ENCODE measurements at places on chromosomes 2 and 18.

DNA sequence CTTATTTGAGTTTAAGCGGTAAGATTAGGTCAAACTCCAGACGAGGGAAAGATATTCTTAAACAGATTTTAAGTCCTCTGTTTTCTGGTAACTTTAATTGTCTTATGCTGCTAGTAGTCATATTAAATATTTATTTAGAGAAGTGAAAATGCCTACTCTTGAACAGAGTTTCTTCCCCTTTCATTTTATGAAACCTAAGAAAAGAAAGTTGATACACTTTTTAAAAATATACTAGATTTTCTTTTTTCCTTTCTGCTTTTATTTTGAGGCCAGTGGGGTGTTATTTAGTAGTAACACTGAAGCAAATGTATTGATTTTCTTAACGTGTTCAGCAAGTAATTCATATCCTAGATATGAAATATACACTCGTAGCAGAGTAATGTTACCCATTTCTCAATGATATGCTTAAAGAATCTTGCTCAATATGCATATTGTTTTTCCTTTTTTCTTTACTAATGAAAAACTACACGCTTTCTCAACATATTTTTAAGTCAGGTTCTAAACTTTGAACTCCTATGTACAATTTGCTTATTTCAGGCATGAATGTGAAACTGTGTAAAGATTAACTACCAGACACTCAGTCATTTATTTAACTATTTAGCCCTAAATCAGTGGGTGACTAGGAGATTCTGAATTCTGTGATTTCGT, 691 bp downstream of the KYNU start:
- no peak for DNase-seq

GRCh38 chr2:11534746-11535484, 1.1 kb downstream of the GREB1 start:
- no peak for DNase-seq

GRCh38 chr2:168032091-168032490, 215.3 kb downstream of the STK39 start:
- no peak for DNase-seq

GRCh38 chr2:63755216-63755615, 86.5 kb upstream of the UGP2 start:
- DNase-seq: no peak

DNA sequence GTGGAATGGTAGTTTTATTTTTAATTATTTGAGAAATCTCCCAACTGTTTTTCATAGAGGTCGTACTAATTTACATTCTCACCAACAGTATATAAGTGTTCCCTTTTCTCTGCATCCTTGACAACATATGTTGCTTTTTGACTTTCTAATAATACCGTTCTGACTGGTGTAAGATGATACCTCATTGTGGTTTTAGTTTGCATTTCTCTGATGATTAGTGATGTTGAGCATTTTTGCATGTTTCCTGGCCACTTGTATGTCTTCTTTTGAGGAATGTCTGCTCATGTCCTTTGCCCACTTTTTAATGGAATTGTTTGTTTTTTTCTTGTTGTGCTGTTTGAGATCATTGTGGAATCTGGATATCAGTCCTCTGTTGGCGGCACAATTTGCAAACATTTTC, 242.5 kb downstream of the ZNF521 start:
- no peak for DNase-seq

GRCh38 chr2:100034431-100034830, 108.0 kb downstream of the AFF3 start:
- no peak for DNase-seq

GRCh38 chr2:113098532-113098931, 28.9 kb upstream of the IL1RN start:
- DNase-seq: no peak

- no peak for DNase-seq
Measured at GRCh38 chr2:402721-403120, 114.8 kb upstream of the ALKAL2 start.

GRCh38 chr18:57469884-57470283, 34.7 kb downstream of the ONECUT2 start:
- no peak for DNase-seq

DNA sequence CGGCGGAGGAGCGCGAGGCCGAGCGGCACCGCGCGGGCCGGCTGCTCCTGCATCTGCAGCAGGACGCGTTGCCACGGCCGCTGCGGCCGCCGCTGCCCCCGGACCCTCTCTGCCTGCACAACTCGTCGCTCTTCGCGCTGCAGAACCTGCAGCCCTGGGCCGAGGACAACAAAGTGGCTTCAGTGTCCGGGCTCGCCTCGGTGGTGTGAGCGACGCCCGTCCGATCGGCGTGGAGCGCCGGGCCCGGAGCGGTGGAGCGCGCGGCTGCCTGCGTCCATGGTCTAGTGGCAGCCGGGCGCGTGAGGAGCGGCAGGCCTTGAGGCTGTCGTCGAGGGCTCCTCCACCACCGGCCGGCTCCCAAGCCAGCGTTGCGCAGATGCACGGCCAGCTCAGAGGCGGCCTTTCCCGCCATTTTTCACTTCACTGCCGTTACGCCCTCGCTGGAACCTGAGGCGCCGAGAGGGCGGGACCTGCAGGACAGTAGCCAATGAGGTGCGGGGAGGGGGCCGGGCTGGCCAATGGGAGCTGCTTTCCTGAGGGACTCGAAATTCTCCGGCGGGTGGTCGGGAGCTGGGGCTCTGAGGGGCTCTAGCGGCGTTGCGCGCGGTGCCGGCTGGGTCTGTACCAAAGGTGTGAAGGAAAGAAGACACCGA, 1.9 kb downstream of the TLX2 start:
- no peak for DNase-seq

- DNase-seq: no peak
Measured at GRCh38 chr2:241551599-241551997, 6.9 kb upstream of the BOK start.

- DNase-seq: no peak
Measured at GRCh38 chr2:137168552-137168951, 403.2 kb downstream of the THSD7B start.

DNA sequence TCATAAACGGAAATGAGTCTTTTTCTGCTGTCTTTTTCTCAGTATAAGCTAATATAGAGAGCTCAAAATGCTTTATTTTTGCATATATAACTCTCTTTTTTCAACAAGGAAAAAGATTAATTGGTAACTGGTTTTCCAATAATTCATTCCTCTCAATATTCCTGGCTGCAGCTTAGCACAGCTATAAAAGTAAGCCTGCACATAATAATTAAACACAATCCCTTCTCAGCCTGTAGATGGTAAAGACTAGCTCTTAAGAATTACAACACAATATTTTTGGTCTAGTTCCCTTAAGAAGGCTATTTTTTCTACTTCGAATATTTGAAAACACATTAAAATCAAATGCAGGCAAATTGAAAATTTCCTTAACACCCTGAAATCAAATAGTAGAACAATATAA, 258.0 kb downstream of the DOK6 start:
- DNase-seq: no peak

GRCh38 chr2:230956827-230957755, 32.0 kb upstream of the GPR55 start:
- DNase-seq: no peak

DNA sequence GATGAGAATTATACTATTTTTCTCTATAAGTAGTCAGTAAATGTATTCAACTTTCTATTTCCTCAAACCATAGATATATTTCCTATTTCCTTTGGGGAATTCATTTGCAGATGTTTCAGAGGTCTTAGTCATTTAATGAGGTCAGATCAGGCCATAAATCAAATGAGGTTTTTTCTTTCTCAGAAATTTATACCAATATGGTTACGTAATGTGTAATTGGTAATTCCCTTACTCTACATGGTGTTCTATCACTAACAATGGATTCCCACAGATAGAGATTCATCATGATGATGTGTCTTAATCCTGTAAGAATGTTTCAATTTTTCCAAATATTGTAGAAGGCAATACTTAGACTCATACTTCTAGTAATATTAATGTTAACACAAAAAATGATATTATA, 108.0 kb downstream of the DPP4 start:
- DNase-seq: no peak

GRCh38 chr2:65437392-65438135, 5.2 kb upstream of the SPRED2 start:
- DNase-seq: no peak

GRCh38 chr2:100064592-100065428, 77.6 kb downstream of the AFF3 start:
- no peak for DNase-seq

- no peak for DNase-seq
Measured at GRCh38 chr2:64581777-64582539, 57.8 kb downstream of the AFTPH start.

DNA sequence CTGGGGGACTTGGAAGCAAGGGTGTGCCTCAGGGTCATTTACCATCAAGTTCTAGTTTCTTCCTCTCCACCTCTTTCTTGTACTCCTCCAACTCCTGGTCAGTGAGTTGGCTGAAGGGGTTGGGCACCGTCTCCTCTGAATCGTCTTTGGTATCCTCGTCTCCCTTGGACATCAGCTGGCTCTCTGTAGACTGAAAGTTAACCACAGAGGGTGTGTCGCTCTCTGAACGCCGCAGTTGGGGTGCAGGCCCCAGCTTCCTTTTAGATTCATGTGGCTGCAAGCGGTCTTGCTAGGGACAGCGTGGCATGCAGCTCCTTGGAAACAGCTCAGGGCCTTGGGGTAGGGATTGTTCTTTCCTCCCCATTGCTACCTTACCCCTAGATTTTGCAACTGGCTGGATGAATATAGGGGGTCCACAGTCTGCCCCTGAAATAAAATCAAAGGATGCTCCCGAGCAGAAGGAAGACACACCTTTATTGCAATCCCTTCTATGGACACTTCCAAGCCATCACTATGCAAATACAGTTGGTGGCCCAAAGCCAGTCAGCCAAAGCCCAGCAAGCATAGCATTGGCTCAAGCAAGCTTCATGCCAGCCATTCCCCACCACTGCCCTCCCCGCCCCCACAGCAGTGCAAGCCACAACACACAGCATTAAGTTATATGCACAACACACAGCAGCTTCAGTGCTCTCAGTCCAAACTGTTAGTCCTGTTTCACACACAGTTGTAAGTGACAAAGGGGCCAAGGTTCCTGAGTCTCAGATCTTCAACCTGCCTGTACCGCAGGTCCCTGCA, 93.2 kb downstream of the ADD2 start:
- no peak for DNase-seq

- no peak for DNase-seq
Measured at GRCh38 chr2:62144689-62145477, 51.0 kb upstream of the B3GNT2 start.

- DNase-seq: no peak
Measured at GRCh38 chr2:19829672-19830071, 72.1 kb downstream of the TTC32 start.

DNA sequence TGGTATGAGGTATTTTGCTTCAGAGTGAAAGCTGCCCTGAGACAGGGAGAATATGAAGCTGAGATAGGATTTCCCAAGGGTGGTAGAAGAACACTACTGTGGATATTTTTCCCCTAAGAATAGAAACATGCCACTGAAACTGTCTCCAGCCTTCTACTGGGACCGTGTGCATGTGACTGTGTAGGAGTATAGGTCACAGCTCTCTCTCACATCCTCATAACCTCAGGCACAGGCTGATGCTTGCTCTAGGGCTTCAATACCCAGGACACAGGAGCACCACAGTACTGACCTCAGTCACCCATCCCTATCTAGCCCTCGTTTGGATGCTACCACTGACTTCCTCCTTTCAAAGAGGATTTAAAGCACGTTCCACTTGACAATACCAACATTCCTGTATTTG, 67.2 kb downstream of the REV1 start:
- DNase-seq: no peak

DNA sequence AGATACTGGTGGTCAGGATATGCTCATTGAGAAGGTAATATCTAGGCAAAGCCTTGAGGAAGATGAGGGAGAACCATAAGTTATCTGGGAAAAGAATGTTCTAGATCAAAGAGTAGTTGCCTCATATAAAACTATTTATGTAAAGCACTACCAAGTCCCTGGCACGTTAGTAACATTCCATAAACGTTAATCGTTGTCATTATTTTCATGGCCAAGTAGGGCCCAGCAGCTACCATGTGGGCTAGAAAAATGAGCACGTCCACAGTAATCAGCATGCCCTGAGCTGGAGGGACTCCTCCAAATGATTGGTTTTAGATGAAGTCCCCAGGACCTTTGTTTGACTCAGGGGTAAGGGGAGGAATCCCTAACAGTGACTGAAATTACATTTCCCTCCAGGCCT, 32.7 kb upstream of the AFTPH start:
- DNase-seq: no peak

GRCh38 chr2:203886661-203887151, 19.1 kb downstream of the CTLA4 start:
- no peak for DNase-seq

DNA sequence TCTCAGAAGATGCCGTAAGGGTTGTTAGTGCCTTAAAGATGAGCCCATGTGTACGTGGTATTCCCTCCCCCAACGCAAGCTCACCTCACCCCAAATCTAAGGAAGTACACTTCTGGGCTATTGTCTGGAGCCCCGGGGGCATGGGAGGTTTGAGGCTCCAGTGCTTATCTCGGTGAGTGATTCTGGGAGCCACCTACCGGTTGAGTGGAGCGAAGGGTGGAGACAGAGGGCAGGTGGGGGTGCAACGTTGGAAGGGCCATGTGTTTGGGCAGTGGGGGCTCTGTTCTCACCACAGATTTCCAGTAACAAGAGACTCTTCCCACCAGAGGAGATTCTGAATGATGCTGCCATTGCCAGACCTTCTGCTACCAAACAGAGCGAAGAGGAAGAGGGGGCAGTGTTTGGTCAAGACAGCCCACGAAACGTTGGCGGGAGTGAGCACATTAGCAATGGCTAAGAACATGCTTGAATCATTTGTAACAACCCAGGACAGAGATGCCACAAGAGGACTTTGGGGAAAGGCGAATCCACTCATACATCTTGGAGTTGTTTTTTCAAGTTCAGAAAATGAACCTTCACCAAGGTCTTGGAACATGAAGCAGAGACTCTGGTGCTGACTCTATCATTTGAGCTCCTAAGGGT, 38.7 kb downstream of the TWIST2 start:
- DNase-seq: no peak

DNA sequence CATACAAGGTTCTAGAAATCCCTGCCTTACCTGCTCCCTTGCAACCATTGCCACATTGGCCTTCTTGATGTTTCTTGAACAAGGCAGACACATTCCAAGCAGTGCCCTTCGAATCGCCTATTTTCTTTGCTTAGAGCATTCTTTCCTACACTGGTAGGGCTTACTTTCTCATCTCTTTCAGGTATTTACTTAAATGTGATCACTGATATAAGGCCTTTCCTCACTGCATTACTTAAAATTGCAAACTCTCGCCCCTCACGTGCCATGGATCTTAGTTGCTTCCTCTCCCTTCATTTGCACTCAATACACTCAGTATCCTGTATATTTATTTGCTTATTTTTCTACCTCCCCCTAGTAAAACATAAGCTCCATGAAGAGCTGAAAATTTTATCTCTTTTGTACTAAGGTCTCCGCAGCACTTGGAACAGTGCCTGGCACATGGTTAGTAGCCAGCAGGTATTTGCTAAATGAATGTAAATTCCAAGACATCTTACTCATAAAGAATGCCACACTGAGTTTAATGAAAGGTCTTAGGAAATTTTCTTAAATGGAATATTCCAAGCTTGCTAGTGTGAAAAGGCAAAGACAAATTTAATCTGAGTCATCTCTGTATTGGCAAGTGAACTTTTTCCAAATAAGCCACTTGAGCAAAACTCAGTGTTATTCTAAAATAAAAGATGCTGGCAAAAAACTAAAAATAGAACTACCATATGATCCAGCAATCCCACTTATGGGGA, 42.4 kb upstream of the FIGN start:
- DNase-seq: no peak

All from stimulated activated CD8-positive, alpha-beta memory T cell treated with anti-CD3 and anti-CD28 coated beads, Interleukin-15, amount 100 ng/mL, for 24 hours (primary cell).